ENCODE measurements at places on chromosomes 12 and 14. TPM values are rescaled to one million over a fixed set of nuclear protein-coding genes. Genes with fewer than 3 reads are reported as not detected.

NANOG gene
- not detected for total RNA-seq

- no peak for DNase-seq
Observed at GRCh38 chr14:66487164-66487563, 993 bp downstream of the CCDC196 start.

DNA sequence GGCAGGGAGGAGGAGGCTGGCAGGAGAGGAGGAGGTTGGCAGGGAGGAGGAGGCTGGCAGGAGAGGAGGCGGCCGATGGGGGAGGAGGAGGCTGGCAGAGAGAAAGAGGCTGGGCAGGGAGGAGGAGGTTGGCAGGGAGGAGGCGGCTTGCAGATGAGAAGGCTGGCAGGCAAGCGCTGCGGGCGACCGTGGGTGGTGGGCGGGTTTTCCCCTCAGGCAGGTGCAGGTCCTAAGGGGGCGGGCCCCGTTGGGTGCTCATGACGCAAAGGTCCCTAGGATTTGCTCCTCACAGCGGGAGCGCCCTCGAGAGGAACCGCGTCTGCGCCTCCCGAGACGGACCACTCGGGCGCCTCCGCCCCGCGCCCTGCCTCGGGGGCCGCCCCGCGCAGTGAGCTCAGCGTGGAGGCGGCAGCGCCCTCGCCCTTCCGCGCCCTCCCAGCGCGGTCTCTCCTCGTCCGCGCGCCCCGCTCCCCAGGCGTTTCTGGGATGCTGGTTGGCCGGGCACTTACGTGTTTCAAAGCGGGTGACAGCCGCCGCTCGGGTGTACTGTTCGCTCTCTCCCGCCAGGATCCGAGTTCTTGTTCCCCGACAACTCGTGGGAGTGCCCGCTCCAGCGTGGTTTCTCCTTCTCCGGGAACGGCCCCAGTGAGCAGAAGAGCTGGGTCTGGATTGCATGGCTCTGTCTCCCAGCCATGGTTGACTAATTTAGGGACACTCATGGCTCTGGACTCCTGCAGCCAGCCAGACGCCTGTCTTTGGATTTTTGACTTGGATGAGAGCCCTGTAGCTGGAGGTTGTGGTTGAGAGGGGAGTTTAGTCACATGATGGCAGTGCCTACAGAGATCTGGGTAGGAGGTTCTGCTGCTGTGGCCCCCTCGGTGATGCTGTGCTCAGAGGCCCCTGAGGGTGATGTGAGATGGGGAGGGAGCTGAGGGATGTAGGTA lies 64.1 kb upstream of the PPP4R3A start:
- DNase-seq, result peak; percentile 34

GRCh38 chr12:82517027-82517426 lies 158.7 kb downstream of the METTL25 start:
- DNase-seq, result no peak

DNA sequence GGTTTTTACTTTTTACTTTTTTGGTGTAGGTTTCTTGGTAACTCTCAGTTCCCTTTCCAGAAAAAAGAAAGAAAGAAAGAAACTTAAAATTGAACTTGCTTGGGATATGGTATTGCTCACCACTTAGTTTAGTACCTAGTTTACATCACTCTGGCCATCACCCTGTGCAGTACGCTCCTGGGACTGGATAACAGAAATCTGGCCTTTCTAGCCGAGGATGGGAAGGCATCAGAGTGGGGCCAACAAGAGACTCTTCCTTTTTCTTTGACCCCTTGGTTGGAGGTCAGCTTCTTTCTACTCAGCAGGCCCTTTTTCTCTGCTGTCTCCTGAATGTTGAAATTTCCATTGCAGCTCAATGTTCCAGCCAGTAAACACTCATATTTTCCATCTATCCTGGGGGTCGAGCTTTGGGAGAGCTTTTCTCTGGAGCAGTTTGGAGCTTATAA lies 156.6 kb downstream of the TGFB3 start:
- DNase-seq, result no peak

DNA sequence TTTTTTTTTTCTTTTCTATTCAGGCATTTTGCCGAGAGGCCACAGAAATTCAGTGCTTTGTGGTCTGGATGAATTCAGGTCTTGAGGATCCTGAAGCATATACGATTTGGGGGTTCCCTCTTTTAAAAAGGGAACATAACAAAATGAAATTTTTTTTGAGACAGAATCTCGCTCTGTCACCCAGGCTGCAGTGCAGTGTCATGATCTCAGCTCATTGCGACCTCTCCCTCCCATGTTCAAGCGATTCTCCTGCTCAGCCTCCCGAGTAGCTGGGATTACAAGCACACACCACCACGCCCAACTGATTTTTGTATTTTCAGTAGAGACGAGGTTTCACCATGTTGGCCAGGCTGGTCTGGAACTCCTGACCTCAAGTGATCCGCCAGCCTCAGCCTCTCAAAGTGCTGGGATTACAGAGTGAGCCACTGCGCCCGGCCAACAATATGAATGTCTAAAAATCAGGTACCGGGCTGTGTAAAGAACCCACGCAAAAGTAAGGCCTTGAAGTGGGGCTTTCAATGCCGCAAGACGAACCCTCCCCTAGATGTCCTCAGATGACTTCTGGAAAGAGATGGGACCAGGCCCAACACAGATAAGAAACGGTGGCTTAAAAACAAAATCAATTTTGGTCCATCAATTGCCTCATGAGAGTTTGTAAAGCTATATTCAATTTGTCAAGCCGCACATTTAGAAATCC lies 30.0 kb downstream of the TESC start:
- no peak for DNase-seq

- DNase-seq, result no peak
Observed at GRCh38 chr14:82482345-82482744, 948.7 kb upstream of the SEL1L start.

SCN8A gene
- 0.60 TPM for total RNA-seq
